ENCODE measurements at places on chromosomes 12 and 14.

- peak; percentile 39 for DNase-seq
These were observed 32.9 kb downstream of the MIPOL1 start for GRCh38 chr14:37230551-37231194.

- DNase-seq: no peak
These were observed 76.7 kb downstream of the ANO4 start for GRCh38 chr12:100871195-100871734.

DNA sequence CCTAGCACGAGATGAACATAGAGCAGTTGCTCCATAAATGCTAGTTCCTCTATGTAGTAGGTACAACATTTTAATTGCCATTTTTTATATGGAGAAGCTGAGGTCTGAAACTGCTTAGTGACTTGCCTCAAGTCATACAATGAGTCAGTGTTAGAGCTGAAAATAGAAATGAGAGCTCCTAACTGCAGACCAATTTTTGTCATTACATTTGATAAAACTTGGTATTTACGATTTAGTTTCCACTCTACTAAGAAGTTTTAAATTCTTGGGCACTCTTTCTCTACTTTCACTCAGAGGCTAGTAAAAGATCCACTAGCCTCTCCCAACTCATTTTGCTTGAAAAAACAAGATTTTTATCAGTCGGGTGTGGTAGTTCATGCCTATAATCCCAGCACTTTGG lies 8.1 kb upstream of the TMED10 start:
- no peak for DNase-seq

DNA sequence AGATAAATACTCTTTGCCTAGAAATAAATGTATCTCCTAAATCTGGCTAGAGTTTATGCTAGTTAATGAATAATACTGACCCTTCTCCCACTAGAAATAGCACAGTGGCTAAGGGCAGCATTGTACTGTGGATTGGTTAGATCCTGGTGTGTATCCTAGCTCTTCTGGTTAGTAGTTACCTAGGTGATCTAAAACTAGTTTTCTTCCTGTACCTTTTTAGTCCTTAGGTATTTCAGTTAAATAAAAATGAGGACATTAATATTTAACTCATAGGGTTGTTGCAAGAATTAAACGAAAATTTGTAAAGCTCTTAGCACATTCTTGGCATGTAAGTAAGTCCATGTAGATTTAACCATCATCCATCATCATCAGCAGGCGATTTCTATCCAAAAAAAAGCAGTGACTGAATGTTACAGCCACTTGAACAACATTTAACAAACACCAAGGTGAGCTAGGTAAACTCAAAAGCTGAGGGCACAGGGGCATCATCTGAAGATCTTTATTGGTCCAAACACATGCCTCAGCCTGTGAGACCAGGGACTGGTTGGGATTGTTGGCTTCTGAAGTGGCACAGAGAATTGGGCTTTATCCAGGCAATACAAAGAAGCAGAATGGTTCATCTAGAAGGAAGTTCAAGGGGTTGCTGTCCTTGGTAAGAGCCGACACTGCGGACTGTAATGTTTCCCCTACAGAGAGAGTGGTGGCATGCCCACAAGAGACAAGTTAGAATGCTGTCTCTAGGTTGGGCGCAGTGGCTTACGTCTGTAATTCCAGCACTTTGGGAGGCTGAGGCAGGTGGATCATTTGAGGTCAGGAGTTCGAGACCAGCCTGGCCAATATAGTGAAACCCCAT lies 100.8 kb downstream of the GAS2L3 start:
- DNase-seq: no peak

DNA sequence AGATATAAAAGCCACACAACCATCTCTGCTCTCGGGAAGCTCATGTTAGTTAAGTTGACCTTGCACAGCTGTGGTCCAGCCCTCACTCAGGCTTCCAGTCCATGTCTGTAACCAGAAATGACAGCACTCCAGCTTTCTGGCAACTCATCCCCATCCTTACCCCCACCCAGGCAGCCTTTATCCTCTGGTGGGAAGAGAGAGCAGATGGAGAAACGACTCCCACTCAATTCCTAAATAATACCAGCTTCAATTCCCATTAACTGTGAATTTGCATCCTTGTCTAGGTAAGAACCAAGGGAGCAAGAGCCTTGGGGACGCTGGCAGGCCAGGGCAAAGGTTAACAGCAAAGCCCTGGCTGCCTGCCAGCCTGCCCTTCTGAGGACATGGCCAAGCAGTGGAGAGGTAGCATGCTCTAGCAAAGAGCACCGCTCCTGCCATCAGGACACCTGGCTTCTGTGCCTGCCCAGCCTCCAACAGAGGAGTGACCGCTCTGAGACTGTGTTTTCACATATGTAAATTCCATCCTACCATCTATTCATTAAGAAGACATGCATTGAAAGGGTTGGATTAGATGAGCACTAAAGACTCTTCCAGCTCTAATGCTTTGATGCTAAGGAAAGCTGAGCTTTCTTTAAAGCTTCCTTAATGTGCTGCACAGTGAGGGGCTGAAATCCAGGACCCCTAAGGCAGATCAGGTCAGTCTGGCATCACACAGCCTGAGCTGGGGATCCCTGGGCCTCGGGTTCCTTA lies 236.1 kb downstream of the GRIN2B start:
- no peak for DNase-seq

DNA sequence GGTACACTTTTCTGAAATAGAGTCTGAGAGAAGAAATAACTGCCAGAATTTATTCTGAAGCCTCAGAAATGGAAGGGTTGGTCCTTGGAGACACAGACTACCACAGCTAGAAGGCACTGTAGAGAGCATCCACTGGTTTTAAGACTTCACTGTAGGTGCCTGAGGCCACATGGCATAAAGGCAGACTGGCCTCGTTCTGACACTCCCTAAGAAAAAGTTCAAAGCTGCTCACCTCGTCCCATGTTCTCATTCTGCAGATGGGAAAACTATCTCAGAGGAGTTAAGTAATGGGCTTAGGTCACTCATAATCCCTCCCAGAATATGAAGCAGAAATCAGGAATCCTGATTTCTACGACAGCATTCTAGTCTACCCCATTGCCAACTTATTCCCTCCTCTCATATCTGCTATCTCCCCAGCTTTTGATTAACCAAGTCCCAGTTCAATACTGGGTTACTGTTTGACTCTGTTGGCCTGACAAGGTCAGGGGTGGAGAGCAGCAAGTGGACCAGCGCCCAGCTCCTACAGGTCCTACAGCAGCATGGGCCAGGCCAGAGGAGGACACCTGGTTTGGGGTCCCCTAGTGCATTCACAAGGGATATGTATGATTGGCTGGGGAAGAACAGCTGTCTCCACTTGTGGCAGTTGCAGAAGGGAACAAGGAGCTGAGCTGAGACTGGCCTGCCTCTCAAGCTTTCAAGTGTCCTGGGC lies 3.7 kb downstream of the ITGA5 start:
- DNase-seq: no peak

DNA sequence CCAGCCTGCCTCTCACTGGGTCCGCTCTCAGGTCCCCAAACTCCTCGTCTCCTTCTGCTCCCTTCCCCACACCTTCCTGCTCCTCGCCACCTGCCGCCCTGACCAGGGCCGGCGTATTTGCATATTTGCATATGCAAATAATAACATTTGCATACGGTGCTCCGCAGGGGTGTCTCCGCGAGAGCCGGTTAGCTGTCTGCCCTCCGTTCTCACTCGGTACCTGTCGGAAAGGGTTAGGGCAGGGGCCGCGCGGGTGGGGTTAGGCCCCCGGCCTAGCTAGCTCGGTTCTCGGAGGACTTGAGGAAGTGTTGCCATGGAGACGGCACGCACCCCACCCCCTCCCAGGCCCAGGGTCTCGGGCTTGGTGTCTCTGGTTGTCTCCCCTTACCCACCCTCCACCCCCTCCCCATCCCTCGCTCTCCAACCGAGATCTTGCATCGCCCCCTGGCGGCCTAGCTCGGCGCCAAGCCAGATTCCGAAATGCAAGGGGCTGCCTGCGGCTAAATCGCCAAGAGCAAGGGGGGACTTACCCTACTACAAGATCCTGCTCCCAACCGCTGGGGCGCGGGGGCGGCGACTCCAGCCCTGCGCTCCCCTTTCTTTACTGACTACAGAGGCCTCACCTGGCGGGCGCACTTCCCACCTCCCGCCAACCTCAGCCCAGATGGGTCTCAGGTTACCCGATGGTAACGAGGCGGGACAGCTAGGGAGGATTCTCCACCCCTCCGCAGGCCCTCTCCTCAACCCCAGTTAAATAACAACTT lies 8.1 kb downstream of the STAC3 start:
- no peak for DNase-seq

DNA sequence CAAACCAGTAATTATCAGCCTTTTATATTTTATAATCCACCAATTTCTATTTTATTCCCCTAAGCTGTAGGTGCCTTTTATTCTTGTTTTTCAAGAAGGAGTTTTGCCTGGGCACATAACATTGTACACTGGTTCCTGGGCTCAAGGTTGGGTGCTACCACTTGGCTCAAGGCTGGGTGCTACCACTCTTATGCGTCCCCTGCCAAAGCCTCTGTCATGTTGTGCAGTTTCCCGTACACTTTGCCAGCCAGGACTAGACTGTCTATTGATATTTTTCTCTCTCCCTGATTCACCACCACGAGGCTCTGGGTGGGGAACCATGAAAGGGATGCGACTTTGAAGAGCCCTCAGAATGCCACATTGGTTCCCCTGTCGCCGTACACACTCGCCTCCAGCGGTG lies 52.5 kb upstream of the VASH1 start:
- DNase-seq: no peak

DNA sequence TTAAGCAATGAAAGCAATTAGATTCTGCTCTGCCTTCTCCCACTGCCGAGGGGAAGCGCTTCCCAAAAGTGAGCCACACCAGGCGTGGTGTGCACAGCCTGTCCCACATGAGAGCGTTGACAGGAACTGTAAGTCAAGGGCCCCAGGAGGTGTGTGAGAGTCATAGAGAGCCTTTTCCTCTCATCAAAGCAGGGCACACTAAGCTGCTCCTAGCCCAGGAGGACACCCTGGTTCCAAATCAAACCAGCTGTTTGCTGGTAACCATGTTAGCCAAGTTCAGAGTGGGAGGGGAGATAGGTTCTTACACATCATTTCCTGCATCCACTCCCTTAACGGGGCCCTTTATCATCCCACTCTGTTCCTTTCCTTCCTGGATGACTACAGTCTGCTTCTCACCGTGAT lies 98.3 kb downstream of the SPTSSA start:
- no peak for DNase-seq

DNA sequence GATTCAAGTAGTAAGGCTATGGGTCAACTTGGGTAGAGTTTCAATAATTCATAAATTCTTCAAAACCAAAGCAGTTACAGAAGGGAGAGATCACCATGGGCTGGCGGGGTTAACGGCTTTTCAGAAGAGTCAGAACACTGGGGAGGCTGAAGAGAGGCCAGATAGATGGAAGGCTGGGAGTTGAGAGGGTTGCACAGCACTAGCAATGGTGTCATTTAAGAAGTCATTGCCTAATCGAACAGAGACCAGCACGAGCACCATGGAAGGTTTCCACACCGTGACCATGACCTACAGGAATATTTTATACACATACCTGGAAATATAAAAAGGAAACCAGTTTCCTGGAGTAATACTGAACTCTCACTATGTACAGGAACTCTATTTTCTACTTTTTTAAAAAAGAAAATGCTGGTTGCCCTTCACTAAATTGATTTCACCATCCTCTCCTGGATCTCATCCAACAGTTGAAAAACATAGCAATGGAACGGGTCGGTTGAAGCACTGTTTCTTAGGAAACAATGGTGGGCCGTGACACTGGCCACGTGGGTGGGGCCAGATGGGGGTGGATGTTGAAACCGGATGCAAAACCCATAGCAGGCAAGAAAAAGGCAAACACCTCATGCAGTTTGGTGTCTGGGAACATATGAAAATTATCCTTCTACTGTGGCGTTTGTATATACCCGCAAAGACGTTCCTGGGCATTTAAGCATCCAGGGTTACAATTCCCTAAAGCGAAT lies 38.0 kb upstream of the RIN3 start:
- DNase-seq: no peak

GRCh38 chr12:3921526-3921925 lies 48.3 kb upstream of the PARP11 start:
- no peak for DNase-seq

- DNase-seq: no peak
These were observed 381 bp downstream of the YY1 start for GRCh38 chr14:100239211-100239839.

DNA sequence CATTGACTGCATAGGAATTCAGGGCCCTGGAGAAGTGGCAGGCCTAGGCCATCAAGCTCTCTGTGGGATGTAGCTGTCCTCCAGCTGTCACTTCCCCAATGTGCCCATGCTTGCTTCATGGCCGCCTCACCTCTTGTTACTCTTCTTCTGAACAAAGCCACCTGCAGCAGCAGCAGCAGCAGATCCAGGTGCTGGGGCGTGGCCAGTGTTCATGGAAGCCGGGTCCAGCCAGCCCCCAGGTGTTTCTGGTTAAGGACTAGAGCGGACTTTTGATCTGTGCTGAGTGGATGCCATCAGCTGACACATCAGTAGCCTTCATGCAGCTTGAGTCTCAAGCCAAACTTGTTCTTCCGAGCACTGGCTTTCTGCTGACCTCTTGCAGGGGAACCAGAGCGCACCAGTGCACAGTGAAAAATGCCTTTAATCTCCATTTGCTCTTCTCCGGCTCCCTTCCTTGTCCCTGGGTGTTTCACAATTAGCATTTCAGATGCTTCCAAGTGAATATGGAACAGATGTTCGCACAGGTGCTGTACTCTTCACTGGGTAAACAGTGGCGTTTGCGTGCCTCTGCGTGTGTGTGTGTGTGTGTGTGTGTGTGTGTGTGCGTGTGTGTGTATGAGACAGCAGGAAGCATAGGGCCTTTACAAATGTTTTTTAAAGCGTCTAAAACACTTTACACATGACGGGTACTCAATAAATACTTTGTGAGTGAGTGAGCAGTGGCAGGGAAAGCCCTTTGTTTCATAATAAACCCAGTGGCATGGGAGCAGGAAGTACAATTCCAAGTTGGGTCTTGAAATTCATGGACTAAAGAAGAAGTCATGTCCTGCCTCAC lies 20.1 kb downstream of the TPCN1 start:
- peak; percentile 81 for DNase-seq

- no peak for DNase-seq
These were observed 33.9 kb upstream of the PIWIL1 start for GRCh38 chr12:130303781-130304180.

DNA sequence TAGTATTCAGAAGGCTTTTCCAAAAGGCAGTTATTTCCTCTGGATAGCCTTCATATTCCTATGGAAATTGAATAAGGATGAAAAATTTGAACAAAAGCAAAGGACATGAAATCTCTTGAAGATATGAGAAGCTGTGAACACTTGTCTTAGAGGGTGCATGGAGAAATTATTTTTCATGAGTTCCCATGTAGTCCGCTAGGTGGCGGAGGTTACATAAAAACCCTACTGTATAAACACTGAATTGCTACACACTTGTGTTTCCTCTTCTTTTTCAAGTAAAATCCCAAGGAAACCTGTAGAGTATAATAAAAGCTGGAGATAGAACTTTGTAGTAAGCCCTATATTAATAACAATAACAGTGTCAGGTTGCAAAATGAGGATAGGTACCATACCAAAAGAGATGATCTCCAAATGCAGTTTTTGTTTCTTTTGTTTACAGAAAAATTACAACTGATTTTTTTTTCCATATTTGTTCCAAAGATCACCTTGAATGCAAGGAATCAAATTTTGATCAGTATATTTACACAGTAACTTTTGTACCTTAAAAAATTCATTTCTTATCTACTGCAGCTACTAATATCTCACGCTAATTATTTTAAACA lies 37.8 kb upstream of the OR4E1 start:
- no peak for DNase-seq

GRCh38 chr14:47826809-47827208 lies 151.4 kb upstream of the MDGA2 start:
- no peak for DNase-seq

- DNase-seq: no peak
These were observed at the start of gene RGS6 for GRCh38 chr14:71932229-71932981. Gene RGS6, plus strand, starts transcription at chr14:71932429.
